ENCODE measurements at places on chromosomes 3 and 15.

DNA sequence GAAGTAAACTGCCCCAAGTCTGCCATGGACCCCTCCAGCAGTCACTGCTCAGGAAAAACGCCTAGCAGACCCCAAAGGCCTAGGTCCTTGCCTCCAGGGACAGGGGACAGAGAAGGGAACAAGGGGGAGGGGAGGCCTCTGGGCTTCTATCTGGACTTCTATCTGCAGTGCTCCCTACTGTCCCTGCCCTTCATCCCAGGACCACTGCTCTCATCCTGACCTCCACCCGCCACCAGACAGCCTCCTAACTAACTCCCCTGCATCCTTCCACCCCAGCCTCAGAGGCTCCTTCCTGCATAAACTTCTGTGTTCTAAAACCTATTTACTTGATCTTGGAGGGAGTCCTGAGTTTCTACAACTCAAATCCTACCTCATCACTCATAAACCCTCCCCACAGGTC is 25.4 kb downstream of the SEMA7A start:
- DNase-seq: no peak

GRCh38 chr3:177234121-177234520 is 36.8 kb upstream of the TBL1XR1 start:
- no peak for DNase-seq

- no peak for DNase-seq
Measured at GRCh38 chr15:89845305-89845893, 30.7 kb upstream of the ANPEP start.

GRCh38 chr3:138833899-138834595 is 681 bp downstream of the PIK3CB start:
- DNase-seq: peak; percentile 33

- no peak for DNase-seq
Measured at GRCh38 chr3:35562141-35562540, 77.2 kb upstream of the ARPP21 start.

DNA sequence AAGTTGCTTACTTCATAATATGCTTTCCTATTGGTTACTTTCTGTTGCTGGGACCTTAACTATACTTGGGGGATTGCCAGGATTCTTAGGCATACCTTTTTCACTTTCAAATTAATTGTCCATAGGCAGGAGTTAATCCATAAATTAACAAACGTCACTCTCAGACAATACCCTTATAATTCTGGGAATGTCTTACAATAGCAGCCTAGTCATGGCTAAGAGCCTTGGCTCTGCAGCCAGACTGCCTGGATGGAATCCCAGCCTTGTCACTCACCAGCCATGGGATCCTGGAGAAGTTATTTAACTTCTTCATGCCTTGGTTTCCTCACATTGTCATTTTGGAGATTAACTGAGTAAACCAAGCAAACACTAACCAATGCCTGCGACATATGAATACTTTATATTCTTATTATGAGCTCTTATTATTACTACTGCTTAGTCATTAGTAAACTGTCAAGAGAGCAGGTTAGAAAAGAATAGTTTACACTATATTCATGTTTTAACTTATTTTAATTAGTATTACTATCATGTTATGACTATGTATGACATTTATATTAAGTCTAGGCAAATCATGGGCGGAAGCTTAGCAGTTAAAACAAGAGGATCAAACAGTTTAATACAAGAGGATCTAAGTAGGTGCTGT is 29.0 kb downstream of the GYG1 start:
- DNase-seq: no peak

GRCh38 chr3:168864107-168865021 is 768.6 kb upstream of the GOLIM4 start:
- no peak for DNase-seq

GRCh38 chr15:66765478-66766281 is 63.6 kb downstream of the SMAD6 start:
- DNase-seq: no peak

DNA sequence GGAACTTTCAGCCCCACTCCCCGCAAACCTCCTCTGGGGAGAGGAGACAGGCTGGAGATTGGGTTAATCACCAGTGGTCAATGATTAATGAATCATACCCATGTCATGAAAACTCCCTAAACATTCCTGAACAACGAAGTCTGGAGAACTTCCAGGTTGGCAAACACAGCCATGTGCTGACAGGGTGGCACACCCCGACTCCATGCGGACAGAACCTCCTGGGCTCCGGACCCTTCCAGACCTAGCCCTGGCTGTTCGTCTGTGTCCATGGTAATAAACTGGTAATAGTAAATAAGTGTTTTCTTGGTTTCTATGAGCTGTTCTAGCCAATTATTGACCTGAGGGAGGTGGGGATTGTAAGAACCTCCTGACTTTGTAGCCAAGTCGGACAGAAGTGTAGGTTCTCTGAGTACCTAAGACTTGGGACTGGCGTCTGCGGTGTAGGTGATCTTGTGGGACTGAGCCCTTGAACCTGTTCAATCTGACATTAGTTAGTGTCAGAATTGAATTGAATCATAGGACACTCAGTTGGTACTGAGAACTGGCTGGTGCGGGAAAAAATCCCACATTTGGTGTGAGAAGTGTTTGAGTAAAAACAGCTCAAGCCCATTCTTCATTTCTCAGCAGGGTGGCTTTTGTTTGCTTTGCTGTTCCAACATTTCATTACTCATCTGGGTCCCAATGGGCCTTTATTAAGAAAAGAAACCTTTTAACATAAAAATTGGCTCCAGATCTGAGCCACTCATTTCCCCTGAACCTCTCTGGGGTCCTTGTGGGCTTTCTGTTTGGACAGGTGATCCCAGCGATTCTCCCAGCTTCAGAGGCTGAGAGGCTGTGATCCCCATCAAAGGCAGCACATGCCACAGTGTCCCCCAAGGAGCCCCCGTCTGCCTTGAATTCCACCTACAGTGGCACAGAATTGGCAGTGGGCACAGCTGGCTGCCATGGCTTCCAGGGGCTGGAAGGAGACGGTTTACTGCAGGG is 151.0 kb downstream of the TJP1 start:
- no peak for DNase-seq

DNA sequence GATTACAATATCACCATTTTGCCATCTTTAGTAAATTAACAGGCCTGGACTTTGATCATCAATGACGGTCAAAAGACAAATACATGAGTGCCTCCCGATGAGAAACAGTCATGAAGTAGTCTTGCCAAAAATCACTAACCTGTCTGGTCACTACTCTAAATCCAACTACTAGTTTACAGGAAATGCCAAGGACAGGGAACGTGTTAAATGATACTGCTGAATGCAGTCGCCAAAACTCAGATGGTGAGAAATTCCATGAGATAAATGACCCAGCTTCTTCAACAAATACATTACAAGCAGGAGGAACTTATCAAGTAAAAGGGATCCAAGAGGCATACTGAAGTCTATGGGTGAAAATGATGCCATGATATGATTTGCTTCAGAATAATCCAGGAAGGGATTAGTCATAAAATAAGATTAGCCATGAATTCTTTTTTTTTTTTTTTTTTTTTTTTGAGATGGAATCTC is 35.8 kb upstream of the ATP13A3 start:
- no peak for DNase-seq

DNA sequence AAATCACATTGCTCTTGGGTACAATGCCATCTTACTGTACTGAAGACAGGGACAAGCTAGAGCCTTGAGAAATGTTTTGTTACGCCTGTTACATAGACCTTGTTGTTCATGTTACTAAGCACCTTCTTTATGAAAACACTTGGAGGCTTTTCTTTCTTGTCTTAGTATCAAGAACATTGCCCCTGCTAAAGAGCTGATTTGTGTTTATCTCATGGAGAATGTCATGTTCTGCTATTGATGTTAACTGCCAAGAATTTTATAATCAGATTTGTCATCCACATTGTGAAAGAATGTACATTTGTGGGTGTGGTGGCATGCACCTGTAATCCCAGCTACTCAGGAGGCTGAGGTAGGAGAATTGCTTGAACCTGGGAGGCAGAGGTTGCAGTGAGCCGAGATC is 431.3 kb upstream of the MDFIC2 start:
- no peak for DNase-seq

DNA sequence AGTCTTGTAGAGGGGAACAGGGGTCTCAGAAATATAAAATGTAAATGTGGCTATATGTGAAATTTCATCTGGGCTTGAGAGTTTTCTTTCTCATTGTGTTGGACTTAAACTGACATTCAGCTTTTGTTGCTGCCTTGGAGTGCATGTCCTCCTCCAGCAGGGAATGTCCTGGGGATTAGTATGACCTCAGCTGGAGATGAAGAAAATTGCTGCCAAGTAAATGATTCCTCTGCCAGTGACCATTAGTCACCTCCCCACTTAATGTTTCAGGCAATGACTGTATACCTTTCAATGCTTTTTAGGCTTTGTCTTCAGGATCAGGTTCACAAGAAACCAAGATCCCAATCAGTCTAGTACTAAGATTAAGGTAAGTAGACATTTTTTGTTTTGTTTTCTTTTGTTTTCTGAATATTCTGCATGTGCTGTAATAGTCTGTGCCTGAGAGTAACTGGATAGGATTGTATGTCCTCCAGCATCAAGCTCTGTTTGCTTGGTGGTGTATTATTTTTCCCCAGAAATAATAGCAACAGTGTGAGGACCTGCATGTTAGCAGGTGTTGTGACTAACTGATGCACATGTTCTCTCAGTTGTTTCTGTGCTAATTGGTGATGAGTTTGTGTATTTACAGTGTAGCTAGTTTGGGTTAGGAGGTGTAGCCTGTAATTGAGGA is 18.1 kb upstream of the SLC22A13 start:
- DNase-seq: no peak

- DNase-seq: no peak
Measured at GRCh38 chr3:142027735-142028134, 121.6 kb downstream of the TFDP2 start.

- no peak for DNase-seq
Measured at GRCh38 chr3:175619369-175619768, 760.2 kb downstream of the NAALADL2 start.

GRCh38 chr15:85554852-85555521 is 174.6 kb downstream of the AKAP13 start:
- no peak for DNase-seq

- no peak for DNase-seq
Measured at GRCh38 chr15:52109559-52110451, 2.8 kb downstream of the BCL2L10 start.

DNA sequence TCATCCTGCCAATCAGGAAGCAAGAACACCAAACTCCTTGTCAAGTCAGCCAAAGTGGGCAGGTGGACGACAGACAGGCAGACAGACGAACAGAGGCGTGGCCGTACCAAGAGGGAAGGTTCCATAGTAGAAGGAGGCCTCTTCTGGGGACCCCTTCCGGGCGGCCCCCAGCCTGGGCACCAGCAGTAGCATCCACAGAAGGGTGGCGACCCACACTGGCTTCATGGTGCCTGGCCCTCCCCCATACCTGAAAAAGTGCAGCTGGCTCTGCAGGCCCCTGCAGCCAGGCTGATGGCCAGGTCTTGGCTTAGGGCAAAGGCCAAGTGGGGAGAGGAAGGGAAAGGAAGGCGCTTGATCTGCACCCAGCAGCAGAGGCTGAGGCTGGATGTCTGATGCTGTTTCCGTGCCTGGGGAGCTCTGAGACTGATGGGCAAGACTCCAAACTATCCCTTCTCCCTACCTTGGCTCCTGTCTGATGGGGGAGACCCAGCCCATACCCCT is 607 bp downstream of the LCTL start:
- DNase-seq: no peak

DNA sequence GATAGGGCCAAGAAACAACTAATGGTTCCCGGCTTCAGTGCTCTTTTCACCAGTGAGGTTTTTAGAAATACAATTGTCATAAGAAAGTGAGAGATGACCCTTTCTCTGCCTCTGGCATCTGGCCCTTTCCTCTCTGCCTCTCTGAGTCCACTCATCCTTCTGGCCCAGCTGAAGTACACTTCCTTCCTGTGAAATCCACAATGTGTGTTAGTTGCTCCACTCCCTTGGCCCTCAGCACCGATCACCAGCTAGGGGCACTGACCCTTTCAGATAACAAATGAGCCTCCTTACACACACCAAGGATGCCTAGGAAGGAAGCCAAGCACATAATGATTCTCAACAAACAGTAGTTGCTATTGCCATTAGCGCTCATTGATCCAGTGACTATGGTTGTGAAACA is 2.9 kb upstream of the CAV3 start:
- no peak for DNase-seq

- DNase-seq: no peak
Measured at GRCh38 chr15:85710340-85710842, 84.3 kb downstream of the KLHL25 start.

- DNase-seq: no peak
Measured at GRCh38 chr15:85318048-85318731, 62.2 kb upstream of the AKAP13 start.

- DNase-seq: peak; percentile 35
Measured at GRCh38 chr15:79184465-79184892, 93.9 kb upstream of the RASGRF1 start.
